ENCODE measurements at places on chromosomes 3 and 15.

DNA sequence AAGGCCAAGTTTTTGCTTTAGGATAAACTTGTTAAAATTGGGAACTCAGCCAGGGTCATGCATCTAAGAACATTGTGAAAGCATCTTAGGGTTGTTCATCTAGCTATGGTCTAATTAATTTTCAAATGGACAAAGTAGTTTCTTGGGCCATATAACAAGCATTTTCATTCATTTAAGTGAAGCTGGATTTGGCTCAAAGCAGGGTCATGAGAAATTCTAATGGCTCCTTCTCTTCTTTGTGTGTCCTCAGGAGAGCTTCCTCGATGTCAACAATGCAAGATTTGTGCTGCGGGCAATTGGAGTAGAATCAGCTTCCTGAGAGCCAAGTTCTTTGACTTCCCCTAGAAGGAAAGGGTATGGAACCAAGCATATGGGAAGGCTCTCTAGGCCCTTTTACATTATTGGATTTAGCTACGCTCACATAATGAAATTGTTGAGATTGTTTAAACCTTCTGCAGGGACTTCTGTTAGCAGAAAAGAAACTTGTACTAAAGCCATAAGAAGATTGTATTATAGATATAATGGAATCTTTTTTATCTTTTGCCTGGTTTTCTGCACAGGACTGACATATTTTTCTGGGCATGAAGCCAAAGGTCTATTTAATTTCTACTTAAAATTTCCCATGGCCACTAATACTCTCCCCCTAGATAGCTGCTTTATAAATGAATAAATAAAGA is 1.8 kb upstream of the SAMMSON start:
- DNase-seq: no peak

DNA sequence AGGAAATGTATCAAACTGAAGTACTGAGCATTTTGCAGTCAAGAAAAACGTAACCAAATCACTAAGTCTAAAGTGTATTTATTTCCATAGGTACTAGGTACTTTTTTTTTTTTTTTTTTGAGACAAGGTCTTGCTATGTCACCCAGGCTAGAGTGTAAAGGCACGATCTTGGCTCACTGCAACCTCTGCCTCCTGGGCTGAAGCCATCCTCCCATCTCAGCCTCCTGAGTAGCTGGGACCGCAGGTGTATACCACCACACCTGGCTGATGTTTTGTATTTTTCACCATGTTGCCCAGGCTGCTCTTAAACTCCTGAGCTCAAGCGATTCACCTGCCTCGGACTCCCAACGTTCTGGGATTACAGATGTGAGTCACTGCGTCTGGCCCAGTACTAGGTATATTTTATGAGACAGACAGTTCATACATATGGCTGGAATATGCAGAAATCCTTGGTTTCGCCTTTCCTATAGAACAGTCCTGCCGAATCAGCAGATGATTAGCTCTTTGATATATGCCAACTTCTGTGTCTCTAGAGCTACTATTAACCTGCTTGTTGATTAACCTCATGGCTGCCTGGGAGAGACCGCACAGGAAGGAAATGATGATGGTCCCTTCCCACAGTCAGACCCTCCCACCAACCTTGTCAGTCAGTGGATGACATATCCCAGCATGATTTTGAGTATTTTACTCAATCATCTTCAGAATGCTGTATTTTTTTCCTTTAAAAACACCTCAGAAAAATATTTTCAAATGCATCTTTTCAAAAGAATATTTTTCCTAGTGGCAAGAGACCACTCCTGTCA is 32.3 kb downstream of the TMOD3 start:
- no peak for DNase-seq

GRCh38 chr3:197836244-197836643 is 45.2 kb downstream of the LRCH3 start:
- no peak for DNase-seq

GRCh38 chr3:104763007-104763406 is 603.7 kb upstream of the ALCAM start:
- no peak for DNase-seq

DNA sequence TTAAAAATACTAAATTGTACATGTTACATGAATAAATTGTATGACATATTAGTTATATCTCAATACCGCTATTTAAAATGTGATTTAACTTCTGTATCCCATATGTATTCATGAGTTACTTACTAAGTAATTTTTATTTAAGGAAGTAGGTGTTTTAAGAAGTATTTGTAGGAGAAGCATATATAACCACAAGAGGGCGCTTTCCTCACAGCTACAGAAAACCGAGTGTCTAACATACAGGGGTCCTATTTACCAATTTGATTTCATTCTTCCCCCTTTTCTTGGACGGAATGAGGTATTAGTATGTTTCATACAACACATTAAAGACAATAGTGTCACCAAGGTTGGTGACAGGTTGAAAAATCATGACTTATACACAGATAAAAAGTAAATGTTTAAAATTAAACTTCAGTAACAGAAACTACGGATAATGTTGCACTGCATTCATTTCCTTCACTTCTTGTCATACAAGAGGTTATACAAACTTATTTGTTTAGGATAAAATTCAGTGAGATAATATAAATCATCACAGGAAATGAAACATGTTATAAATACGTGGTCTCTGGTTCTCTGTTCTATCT is 253.6 kb downstream of the MAGI1 start:
- peak; percentile 27 for DNase-seq

DNA sequence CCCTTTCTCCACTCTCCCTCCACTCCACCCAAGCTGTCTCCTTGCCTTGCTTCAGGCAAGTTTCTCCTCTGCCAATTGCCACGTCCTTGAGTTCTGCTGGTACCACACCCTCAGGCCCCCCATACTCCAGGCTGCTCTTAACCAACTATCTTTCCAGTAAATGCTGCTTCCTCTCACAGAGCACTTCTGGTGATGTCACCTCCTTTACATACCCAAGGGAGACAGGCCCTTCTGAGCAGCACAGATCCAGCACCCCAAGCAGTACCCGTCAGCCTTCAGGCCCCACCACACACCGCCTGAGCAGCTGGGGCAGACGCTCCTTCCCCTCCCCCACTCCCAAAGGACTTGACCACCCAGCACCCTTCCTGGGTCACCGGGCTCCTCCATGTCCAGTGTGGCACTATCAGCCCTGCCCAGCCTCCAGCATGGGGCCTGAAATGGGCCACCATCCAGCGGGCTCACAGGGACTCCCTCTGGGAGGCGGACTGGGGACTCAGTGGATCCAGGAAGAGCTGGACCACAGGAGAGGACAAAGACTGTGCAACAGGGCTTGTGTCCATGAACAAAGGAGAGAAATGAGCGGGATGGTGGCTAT is 50.2 kb downstream of the KLF15 start:
- DNase-seq: no peak
